T-helper 17 cell (primary cell): ENCODE measurements at places on chromosomes 2 and 18. TPM values are rescaled to one million over a fixed set of nuclear protein-coding genes. Genes with fewer than 3 reads are reported as not detected.

Gene ALK
- not detected for total RNA-seq

Gene NOSTRIN
- not detected for total RNA-seq

Gene ARHGAP25
- 75.6 TPM for total RNA-seq

Gene GDF7
- 0.72 TPM for total RNA-seq

Gene SLC16A14
- total RNA-seq, result not detected

DNA sequence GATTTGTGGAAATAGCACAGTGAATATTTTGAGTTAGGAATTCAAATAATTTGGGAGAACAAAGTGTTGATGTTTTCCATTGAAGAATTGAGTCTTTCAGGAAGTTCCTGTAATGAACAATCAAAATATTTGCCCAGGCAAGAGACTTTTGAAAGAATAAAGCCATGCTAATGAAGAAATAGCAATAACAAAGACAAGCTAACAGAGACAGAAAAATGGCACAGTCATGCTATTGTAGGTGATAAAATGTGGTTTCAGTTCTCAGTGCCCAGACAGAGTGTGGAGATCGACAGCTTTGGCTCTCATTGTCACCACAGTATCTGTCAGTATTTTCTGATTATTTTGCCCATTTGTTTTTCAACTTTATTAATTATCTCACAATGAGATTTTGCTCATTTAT lies 490.8 kb upstream of the PIK3C3 start:
- no peak for DNase-seq

DNA sequence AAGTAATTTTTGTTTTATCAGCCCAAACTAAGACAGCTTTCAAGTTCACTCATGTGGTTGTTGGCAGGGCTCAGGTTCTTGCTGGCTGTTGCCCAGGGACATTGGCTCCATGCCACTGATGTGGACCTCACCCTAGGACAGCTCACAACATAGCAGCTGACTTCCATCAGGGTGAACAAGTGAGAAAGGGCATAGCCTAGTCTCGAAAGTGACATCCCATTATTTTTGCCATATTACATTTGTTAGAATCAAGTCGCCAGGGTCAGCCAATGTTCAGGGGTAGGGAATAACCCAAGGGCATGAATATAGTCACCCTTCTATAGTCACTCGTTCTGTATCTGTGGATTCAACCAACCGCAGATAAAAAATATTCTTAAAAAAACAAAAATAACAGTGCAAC lies 10.7 kb upstream of the CWC22 start:
- no peak for DNase-seq

- DNase-seq, result peak; percentile 33
Observed at GRCh38 chr18:11995445-11996189, 14.3 kb downstream of the IMPA2 start.

DNA sequence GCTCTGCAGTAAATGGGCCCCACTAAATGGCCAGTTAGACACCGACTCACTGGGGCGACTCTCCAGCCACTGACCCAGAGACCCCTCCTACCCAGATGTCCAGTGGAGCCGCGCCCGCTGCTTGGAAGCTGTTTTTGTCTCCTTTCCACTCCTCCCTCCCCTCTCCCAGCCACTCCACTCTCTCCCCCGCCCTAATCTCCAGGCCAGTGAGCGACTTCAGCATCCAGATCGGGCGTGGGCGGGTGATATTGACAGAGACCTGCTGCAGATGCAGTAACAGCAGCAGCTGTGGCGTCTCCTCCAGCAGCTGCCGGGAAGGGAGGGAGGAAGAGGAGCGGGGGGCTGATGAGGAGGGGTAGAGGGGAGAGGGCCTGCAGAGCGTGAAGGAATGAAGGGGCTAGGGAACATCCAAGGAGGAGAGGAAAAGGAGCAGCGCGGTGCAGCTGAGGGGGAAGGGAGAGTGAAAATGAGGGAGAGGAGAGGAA lies at the start of gene SCN7A:
TSS of gene SCN7A (minus strand) at position 110 of the 485 bp plus-strand sequence. CDS start 16,553 bp downstream, outside the sequence.
- no peak for DNase-seq

- no peak for DNase-seq
Observed at GRCh38 chr2:46163804-46164528, 133.2 kb upstream of the EPAS1 start.

- DNase-seq, result no peak
Observed at GRCh38 chr2:238811293-238811692, 36.6 kb upstream of the TWIST2 start.

GRCh38 chr2:173866874-173867618 lies 98.1 kb downstream of the SP3 start:
- DNase-seq, result no peak

GRCh38 chr18:36481935-36482334 lies 184.4 kb downstream of the FHOD3 start:
- no peak for DNase-seq

GRCh38 chr2:8676191-8676920 lies 5.5 kb upstream of the ID2 start:
- DNase-seq, result no peak

- no peak for DNase-seq
Observed at GRCh38 chr2:229043681-229044080, 227.4 kb downstream of the PID1 start.

DNA sequence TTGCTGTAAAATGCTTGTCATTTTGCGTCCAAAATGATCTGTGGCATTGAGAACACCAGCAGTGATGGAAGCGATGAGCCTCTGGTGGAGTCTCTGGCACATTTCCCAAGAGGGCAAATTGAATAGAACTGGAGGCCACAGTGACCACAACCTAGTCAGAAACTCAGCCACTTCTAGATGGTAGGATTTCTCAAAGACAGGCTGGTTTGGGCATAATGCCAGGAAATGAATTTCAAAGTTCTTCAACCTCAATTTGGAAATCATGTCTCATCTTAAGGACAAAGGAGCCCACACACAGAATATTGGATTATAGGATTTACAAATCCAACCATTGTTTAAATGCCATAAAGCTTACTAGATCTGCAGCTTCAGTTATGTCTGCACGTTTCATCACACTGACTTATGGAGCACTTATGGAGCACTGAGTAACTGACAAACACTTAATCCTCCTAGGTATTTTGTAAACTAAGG lies 132.1 kb downstream of the COL6A3 start:
- DNase-seq, result no peak

- DNase-seq, result no peak
Observed at GRCh38 chr2:168116448-168116847, 130.9 kb downstream of the STK39 start.

GRCh38 chr2:65345631-65346030 lies 86.8 kb downstream of the SPRED2 start:
- DNase-seq, result no peak

GRCh38 chr2:25854613-25855012 lies 23.7 kb downstream of the ASXL2 start:
- no peak for DNase-seq

DNA sequence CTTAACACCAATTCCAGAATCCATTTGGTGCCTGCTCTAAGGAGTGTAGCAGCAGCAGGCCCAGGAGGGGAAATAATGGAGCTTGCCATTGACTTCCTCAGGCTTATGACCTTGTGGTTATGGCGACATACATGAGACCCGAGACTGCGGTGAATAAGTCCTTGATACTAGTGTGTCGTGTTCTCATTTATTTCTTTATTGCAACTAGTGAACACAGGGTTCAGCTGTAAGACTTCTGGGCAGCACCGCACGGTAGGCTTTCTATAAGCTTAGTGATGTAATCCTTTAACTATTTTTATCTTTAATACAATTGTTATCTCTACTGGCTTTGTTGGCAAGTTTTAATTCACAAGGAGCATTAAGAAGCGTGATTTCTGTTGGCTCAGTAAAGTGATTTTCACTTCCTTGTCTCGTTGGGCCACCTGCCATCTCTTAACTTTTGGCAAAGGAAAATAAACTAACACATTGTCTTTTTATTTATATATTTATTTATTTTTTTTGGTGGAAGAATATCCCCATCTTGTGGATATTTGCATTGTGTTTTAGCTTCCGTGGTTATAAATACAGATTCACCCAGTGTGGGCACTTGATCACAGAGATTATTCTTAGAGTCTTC lies 139.8 kb downstream of the LTBP1 start:
- DNase-seq, result no peak
